A673 (cell line): ENCODE measurements at places on chromosomes 6 and 20. TPM values are rescaled to one million over a fixed set of nuclear protein-coding genes. Genes with fewer than 3 reads are reported as not detected.

- no peak for DNase-seq
These were observed 16.4 kb downstream of the NFATC2 start for GRCh38 chr20:51526106-51526470.

ANKEF1 gene
- 0.96 and 1.3 TPM in 2 replicates for total RNA-seq

DNA sequence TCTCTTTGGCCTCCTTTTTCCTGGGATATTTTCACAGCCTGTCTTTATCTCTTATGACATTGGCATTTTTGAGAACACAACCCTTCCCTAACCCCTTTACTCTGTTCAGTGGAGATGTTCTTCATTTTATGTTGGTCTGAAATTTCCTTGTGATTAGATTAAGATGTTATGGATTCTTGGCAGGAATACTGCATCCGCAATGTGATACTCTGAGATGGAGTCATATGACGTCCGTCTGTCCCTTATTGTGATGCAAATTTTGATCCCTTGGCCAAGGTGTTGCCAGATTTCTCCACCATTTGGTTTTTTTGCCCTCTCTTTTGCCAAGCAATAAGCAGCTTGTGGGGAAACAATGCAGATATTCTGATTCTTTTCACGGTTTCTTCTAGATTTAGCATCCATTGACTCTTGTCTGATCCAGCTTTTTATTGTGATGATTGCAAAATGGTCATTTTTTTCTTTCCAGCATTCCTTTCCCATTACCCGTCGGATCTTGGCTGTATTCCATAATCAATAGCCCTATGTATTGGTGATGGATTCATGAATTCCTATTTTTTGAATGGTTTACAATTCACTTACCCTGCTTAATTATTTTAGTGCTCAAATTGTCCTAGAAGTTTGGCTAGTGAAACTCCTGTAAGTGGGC is 85.1 kb downstream of the NCOA3 start:
- peak; percentile 61 for DNase-seq

ASF1A gene
- total RNA-seq: 69.6 and 75.6 TPM in 2 replicates

DNA sequence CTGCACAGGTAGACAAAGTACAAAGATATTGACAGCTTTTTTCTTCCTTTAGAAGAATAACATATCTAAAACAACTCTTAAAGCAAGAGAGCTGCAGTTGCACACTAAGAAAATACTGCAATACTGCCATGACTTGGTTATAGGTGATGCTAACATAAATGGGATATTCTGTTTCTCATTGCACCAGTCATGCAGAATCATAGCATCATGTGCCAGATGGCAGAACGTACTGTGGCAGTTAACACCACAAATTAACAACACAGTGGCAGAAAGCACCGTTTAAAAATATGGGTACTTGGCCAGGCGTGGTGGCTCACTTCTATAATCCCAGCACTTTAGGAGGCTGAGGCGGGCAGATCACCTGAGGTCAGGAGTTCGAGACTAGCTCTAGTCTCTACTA is 7.4 kb downstream of the ASXL1 start:
- DNase-seq: no peak

TEAD3 gene
- 10.3 and 17.0 TPM in 2 replicates for total RNA-seq

- DNase-seq: peak; percentile 86
These were observed 1.1 kb upstream of the MRGBP start for GRCh38 chr20:62795023-62795761.

GRCh38 chr6:90780778-90781177 is 193.9 kb upstream of the MAP3K7 start:
- DNase-seq: no peak

FGD2 gene
- not detected in 2 replicates for total RNA-seq

TP53TG5 gene
- total RNA-seq: 0.69 TPM in 1 of 2 replicates, not detected in the other

GRCh38 chr6:117602899-117603588 is 733 bp upstream of the GOPC start:
- DNase-seq: no peak

BCAS4 gene
- total RNA-seq: 28.4 and 35.2 TPM in 2 replicates
